ENCODE measurements at places on chromosomes 2 and 18.

GRCh38 chr2:230868161-230868946, 3.6 kb downstream of the ITM2C start:
- no peak for DNase-seq

- DNase-seq, result no peak
Observed at GRCh38 chr2:25109822-25110221, 58.6 kb downstream of the POMC start.

DNA sequence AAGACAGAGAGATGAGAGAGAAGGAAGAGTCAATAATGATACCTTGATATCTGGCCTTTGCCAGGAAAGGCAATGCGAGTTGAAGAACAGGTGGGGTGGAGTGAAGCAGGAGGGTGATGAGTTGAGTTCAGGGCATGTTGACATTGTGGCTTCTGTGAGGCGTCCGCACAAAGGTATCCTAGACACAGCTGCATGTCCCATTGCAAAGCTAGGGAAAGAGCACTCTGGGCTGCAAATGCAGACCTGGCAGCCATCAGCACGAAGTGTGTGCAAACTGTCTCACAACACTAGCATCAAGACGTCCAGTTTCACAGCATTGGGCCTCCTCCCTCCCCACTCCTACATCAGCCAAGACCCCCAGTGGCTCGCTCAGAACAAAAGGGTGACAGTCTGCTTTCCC, 36.1 kb downstream of the TEX51 start:
- no peak for DNase-seq

DNA sequence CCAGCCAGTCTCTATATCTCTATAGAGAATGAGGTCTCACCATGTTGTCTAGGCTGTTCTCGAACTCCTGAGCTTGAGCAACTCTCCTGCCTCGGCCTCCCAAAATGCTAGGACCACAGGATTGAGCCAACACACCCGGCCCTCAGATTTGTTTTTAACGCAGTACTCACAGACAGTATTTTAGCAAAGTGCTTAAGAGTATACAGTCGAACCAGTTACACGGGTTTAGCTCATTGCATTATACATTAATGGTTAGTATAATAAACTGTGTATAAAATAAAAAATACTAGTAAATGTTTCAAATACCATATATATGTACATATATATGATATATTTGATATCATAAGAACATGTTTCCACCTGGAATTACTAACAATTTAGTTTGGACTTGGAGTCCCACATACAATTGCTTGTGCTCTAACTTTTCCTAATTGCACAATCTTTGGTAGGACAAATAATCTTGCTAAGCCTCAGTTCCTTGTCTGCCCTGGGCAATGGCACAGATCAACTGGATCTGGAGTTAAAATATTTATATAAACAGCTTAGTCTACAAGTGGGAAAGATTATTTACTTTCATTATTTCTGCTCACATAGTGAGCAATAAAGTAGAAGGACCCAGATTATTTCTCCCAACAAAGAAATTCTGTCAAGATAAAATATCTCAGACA, 508.9 kb upstream of the LRATD1 start:
- DNase-seq, result no peak

All from retina (tissue), 1 donor.